ENCODE measurements at places on chromosomes 7 and 10.
A peak's percentile ranks its signal among the peaks of the same experiment; 100 is the strongest.

DNA sequence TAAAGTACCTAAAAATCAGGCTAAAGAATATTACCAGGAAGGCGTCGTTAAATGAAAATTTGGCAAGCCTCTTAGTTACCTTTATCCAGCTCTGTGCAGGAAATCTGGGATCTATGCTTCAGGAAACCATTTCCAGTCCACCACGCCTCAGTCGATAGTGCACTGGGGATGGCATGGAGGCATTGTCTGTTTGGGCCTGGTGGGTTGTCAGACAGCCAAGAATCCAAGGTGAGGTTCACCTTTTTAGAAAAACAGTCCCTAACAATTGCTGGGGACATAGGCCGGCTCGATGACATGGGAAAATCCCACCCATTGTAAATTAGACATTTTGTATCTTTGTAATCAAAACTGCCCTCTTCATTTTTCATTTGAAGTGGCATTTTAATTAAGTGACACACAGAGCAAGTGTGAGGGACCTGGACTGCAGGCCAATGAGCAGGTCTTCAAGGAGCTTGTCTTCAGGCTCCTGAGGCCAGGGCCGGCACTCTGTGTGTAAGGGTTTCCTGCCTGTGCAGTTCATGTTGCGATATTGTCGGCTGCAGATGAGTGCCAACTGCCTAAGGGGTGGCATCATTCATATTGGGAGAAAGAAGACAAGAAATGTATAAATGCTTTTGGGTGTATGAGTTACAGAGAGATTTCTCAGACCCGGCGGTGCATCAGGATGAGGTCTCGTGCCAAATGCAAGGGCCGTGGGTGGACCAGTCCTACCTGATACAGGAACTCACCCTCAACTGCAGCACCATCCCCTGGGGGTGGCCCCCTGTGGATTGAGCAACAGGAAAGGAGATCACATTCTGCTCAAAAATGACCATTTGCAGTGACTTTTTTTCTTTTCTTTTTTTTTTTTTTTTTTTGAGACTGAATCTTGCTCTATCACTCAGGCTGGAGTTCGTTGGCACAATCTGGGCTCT is 80.8 kb downstream of the PTPRE start:
- DNase-seq, result no peak

GRCh38 chr10:117374506-117375359 is 507 bp downstream of the PDZD8 start:
- DNase-seq, result peak; percentile 43

- DNase-seq, result no peak
These were observed 150.2 kb upstream of the AGR3 start for GRCh38 chr7:17031906-17032551.

GRCh38 chr7:94605031-94605430 is 50.9 kb downstream of the SGCE start:
- DNase-seq, result no peak

DNA sequence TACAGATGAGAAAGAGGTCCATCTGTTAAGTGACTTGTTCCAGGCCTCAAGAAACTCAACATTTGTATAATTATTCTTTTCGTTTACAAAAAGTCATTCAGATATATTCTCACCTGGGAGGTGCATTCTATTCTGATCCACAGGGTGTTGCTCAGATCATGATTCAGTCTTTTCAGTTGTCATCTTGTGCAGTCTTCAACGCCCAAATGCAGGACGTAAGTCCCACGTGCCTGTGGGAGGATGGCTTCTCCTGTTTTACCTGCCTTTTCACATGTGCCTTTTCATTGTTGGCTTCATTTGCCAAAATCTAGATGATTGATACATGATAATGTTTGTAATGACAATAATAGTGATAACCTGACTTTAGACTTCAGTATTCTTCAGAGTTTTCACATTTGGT is 46.5 kb downstream of the SLK start:
- DNase-seq, result no peak

GRCh38 chr10:113566888-113567287 is 14.0 kb downstream of the HABP2 start:
- DNase-seq, result no peak

Data from activated CD4-positive, alpha-beta T cell treated with anti-CD3 and anti-CD28 coated beads for 48 hours (primary cell).